HCT116 (cell line): ENCODE measurements at places on chromosomes 4 and X.

- no peaks in the 10 kb centered on the region for H3K36me3 ChIP-seq
- no peaks in the 10 kb centered on the region for H3K27me3 ChIP-seq
- peak; percentile 65 for DNase-seq
- H3K4me1 ChIP-seq, result peaks cover 8% of the 10 kb centered on the region
Measured at GRCh38 chrX:1323315-1323714, 13.3 kb upstream of the IL3RA start.

- no peak overlapping the region for H3K4me3 ChIP-seq
- H3K27ac ChIP-seq, result no peak overlapping the region
- no peaks in the 10 kb centered on the region for H3K27me3 ChIP-seq
- peaks cover 5% of the 10 kb centered on the region for H3K36me3 ChIP-seq
- H3K4me1 ChIP-seq, result no peaks in the 10 kb centered on the region
Measured at GRCh38 chr4:2915789-2916188, 47.4 kb downstream of the NOP14 start.

DNA sequence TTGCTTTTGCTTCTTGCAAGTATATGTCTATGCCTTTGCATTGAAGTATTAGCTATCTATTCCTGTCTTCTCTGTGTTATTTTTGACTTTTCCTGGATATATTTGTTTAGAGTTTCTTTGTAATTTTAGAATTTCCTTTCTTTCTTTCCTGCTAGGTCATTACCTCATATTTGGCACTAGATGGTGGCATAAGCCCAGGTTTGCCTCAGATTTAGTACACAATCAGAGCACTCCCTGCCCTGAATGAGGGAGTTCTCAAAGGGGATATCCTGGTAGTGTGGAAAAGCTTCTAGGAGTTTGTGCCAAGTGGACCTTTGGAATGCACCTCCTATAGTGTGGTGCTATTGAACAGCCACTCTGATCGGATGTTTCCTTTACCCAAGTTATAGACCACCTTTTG lies 181.6 kb downstream of the UGT8 start:
- H3K27ac ChIP-seq, result no peak overlapping the region
- H3K27me3 ChIP-seq, result no peaks in the 10 kb centered on the region
- DNase-seq, result peak; percentile 24
- H3K36me3 ChIP-seq, result no peaks in the 10 kb centered on the region

GRCh38 chr4:182876427-182876826 lies 40.8 kb downstream of the DCTD start:
- no peaks in the 10 kb centered on the region for H3K4me1 ChIP-seq
- no peaks in the 10 kb centered on the region for H3K27me3 ChIP-seq
- H3K4me3 ChIP-seq, result no peak overlapping the region
- no peaks in the 10 kb centered on the region for H3K36me3 ChIP-seq
- H3K27ac ChIP-seq, result no peak overlapping the region

DNA sequence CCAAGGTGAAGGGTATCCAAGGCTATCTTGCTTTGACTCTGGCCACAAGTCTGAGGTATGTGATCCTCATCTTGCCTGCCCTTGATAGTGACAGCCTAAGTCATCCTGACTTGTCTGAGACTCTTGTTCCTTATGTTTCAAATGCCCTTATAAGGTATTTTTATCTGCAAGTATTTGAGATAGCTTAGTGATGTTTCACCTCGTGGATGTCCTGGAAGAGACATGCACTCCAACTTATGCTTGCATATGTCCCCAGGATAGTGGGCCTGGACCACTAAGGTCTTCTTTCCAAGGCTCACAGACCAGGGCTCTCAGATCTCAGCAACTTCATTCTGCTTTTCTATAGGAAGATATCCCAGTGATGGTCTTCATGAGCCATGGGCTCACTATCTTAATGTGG lies 120.5 kb upstream of the WDR1 start:
- no peaks in the 10 kb centered on the region for H3K36me3 ChIP-seq
- no peak for DNase-seq
- H3K4me1 ChIP-seq, result no peaks in the 10 kb centered on the region
- H3K27ac ChIP-seq, result no peak overlapping the region
- H3K27me3 ChIP-seq, result peaks cover 50% of the 10 kb centered on the region
- H3K4me3 ChIP-seq, result no peak overlapping the region
